HuH-7 (cell line): ENCODE measurements at places on chromosomes 13 and 19.

DNA sequence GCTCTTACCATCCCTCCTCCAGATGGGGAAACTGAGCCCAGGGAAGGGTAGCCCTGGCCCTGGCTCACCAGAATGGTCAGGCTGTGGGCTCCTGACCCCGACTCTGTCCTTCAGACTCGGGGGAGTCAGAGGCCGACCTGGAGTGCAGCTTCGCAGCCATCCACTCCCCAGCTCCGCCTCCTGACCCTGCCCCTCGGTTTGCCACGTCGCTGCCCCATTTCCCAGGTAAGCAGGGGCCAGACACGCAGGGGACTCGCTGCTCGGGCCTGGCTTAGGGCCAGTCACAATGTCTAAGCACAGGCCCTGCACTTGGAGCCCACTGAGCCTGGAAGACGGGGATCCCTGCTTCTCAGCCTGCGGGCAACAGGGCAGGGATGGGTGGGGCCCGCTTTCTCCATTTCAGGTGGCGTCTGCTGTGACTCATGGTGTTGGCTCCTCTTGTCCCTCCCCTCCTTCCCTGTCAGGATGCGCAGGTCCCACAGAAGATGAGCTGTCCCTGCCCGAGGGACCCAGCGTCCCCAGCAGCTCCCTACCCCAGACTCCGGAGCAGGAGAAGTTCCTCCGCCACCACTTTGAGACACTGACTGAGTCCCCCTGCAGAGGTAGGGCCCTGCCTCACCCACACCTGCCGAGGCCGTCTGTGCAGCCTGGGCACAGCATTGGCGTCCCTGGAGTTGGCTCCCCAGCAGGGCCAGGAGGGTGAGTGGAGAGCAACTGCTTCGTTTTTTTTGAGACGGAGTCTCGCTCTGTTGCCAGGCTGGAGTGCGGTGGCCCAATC lies 9.2 kb upstream of the OVOL3 start:
- no peak for DNase-seq

DNA sequence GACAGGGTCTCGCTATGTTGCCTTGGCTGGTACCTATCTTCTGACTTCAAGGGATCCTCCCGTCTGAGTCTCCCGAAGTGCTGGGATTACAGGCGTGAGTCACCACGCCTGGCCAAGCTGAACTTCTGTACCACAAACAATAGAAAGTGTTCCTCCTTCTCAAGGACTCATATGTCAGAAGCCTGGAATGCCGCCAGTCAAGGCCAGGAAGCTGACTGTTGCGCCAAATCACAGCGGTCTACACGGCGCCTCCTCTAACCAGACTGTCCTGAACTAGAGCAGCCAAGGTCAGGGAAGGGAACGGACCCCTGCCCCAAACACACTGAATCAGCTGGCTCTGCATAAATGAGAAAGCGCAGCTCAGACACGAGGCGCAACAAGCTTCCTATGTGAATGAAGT lies 14.6 kb downstream of the RAB20 start:
- no peak for DNase-seq

GRCh38 chr19:1365319-1366269 lies 18.1 kb upstream of the NDUFS7 start:
- DNase-seq = no peak

DNA sequence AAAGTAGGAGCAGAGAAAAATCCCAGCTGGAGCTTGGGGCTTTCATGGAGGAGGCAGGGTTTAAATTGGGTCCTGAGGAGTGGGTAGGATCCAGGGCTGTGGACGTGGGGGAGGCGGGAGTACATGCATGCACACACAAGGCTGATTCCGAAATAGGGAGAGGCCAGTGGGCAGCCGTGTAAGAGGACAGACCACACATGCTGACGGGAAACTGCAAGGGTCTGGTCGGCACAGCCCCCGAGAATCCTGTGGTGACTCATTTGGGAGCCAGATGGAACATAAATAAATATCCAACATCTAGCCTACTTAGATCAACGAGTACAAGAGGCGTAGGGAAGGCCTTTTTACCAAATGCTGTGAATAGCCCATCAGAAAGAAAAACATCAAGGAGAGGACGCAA lies 216.3 kb upstream of the ZNF507 start:
- no peak for DNase-seq

- no peak for DNase-seq
Observed at GRCh38 chr19:4916292-4917082, 7.2 kb downstream of the UHRF1 start.

DNA sequence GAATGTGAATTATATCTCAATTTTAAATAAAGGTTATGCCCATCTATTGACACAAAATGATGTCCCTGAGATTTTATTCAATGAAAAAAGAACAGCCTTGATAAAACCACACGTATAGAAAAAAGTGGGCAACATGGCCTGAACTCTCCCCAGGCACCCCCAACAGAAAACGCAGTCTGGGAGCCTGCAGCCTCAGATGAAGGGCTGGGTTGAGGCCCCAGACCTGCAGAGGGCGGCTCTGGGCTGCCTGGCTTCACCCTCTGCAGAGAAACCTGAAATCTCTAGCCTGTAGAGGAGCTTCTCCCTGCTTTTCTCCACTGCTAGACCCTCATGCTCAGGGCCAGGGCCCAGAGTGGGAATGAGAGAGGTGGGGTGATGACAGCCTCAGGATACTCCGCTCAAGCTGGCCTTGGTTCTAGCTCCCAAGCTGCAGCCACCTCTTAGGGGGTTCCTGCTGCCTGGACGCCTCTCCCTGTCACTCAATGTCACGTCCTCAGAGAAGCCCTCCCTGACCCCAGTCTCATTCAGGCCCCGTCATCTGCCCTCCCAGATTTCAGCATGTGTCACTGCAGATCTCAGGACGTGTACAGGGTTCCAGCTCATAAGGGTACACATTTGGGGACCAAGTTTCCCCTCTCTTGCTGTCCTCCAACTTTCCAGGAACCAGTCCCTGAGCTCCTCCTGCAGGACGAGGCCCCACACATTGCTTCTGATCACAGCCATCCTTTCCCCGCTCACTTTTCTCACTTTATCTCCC lies 1.8 kb downstream of the MBD3 start:
- DNase-seq = no peak

- DNase-seq = no peak
Observed at GRCh38 chr13:40671956-40672764, 5.7 kb upstream of the FOXO1 start.

DNA sequence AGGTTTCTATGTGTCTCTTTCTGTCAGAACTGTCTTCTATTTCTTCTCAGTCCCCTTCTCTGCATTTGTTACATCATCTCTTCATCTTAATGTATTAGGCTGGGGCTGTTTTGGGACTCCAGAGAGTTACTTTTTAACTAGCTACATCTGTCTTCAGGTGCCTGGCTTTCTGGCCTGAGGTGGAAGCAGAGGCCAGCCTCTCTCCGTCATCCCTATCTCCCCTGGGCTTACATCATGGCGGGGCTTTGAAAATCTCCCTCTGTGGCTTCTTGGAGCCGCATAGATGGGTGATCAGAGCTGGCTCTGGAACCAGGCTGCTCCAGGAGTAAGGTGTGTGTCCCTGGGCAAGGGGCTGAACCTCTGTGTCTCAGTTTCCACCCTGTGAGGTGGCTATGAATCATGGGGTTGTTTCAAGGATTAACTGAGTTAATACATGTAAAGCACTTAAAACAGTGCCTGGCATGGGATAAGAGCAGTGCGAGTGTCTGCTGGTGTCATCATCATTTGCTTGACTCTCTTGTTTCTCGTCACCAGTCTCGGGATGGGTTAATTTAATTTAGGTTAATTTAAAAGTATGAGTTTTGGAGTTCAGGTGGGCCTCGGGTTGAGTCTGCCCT lies 2.0 kb downstream of the EPN1 start:
- no peak for DNase-seq

DNA sequence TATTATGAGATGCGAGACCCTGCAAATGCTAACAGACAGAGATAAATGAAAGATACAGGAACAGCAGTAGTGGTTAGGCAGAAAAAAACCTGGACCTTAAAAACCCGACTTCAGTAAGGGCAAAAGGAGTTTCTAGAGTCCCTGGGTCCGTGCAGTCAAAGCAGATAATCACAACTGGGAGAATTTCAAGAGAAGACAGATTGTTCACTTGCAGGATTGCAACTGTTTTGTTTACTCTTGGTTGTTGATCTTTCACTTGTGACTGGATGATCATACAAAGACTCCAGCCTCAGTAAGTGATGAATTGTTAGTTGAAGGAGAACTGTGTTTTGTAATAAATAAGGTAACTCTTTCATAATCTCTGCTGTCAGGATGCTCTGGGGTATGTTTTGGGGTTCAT lies 135.1 kb downstream of the GPC6 start:
- DNase-seq = peak; percentile 5

- DNase-seq = no peak
Observed at GRCh38 chr19:2726904-2727639, 5.9 kb upstream of the DIRAS1 start.

DNA sequence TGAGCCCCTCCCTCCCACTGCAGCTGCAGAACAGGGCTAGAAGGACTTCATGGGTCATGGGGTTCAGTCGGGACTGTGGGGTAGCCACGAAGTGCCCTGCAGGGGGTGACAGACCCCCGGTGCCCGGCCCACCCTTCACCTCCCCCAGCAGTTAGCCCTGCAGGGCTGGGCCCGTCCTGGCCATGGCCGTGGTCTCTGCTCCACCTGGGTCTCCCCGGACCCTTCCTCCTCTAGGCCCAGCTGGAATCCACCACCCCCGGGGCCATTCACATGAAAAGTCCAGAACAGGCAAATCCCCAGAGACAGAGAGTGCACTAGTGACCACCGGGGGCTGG lies 17.3 kb downstream of the MKNK2 start:
- DNase-seq = no peak

DNA sequence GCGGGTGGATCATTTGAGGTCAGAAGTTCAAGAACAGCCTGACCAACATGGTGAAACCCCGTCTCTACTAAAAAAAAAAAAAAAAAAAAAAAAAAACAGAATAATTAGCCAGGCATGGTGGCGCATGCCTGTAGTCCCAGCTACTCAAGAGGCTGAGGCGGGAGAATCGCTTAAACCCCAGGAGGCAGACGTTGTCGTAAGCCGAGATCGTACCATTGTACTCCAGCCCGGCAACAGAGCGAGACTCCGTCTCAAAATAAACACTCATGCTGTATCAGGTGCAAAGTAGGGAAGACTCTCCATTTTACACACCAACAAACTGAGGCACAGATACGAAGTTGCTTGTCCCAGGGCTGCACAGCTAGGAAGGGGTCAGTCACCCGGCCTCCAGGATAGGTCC lies 15.6 kb downstream of the TLE6 start:
- no peak for DNase-seq

- DNase-seq = no peak
Observed at GRCh38 chr19:6312018-6312417, 21.4 kb downstream of the ACER1 start.

GRCh38 chr19:49017041-49017665 lies at the start of gene LHB:
Gene LHB, minus strand, starts transcription at chr19:49017091. Its CDS starts 10 bp downstream, at chr19:49017081.
- DNase-seq = no peak

GRCh38 chr19:35011737-35012682 lies 11.9 kb downstream of the GRAMD1A start:
- no peak for DNase-seq

- DNase-seq = no peak
Observed at GRCh38 chr19:55092423-55093318, 17.0 kb downstream of the EPS8L1 start.

GRCh38 chr13:99357941-99358340 lies 50.7 kb upstream of the GPR183 start:
- DNase-seq = no peak

- peak; percentile 8 for DNase-seq
Observed at GRCh38 chr19:19300613-19301012, 19.7 kb downstream of the SUGP1 start.

- no peak for DNase-seq
Observed at GRCh38 chr13:77544355-77544754, 8.8 kb downstream of the SCEL start.

DNA sequence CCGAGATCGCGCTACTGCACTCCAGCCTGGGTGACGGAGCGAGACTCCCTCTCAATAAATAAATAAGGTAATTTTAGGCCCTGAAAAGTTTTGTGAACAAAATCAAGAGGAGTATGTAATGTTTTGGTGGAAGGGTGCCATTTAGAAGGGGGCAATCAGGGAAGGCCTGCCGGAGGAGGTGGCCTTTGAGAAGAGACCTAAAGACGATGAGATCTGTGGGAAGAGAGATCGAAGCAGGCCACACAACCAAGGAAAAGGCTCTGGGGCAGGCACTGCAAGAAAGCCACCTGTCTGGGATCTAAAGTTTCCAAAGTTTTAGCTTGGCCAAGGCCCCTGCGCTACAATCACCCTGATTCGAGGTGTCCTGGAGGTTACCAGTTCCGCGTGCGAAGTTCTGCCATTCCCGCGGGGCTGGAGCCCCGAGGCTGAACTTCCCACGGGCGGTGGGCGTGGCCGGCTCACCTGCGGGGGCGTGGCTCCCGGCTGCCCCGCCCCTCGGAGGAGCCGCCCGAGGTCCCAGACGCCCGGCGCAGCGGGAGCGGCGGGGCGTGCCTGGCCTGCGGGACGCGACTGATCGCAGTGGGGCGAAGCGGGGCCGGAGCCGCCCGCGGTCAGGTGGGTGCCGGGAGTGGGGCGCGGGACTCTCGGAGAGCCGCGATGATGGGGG lies at the start of gene KLC3:
KLC3 (plus strand) TSS at position 519 of the 667 bp plus-strand sequence. CDS start 4,792 bp downstream, outside the sequence.
- DNase-seq = peak; percentile 83

DNA sequence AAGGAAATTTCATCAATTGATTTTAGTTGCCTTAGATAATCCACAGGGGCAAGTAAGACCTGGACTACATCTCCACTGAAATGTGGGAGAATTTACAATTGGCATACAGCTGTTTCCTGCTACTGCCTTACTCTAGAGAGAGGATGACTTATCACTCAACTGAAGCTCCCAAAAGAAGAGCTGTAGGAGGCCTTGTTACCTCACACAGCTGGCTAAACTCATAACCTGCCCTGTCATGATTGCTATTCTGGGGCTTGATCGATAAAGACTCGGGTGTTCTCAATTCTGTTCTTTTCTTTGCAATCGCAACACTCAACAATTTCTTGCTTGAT lies 1396.4 kb downstream of the EFNB2 start:
- DNase-seq = no peak

DNA sequence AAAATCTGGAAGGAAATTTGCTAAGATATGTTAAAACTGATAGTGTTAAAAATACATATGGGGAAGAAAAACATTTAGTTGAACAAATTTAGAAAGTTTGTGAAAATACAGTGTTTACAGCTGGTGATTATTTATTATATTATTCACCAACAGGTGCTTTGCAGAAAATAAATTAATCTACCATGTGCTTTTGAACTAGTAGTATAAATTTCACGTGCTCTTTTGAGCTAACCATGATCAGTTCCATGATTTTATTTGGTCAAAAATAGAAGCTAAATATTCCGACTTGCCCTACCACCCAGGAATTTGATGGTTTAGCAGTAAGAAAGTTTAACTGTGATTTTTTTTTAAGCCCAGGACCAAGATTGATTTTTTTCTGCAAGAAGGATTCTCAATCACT lies 113.3 kb downstream of the SPRY2 start:
- no peak for DNase-seq

GRCh38 chr13:49098771-49099512 lies 121.2 kb upstream of the MLNR start:
- no peak for DNase-seq
